Central memory CD8-positive, alpha-beta T cell (primary cell): ENCODE measurements at places on chromosomes 7 and 10.

GRCh38 chr10:27568196-27569175 is 64.4 kb downstream of the RAB18 start:
- DNase-seq: no peak

GRCh38 chr7:121032645-121033460 is 44.3 kb downstream of the CPED1 start:
- no peak for DNase-seq

GRCh38 chr7:112150823-112151641 is 55.2 kb downstream of the DOCK4 start:
- DNase-seq: no peak

- DNase-seq: no peak
Observed at GRCh38 chr10:109880886-109881768, 42.2 kb downstream of the XPNPEP1 start.

- no peak for DNase-seq
Observed at GRCh38 chr10:43731486-43731885, 82.8 kb upstream of the ZNF32 start.

- DNase-seq: no peak
Observed at GRCh38 chr10:69881202-69881601, 79.5 kb downstream of the COL13A1 start.

DNA sequence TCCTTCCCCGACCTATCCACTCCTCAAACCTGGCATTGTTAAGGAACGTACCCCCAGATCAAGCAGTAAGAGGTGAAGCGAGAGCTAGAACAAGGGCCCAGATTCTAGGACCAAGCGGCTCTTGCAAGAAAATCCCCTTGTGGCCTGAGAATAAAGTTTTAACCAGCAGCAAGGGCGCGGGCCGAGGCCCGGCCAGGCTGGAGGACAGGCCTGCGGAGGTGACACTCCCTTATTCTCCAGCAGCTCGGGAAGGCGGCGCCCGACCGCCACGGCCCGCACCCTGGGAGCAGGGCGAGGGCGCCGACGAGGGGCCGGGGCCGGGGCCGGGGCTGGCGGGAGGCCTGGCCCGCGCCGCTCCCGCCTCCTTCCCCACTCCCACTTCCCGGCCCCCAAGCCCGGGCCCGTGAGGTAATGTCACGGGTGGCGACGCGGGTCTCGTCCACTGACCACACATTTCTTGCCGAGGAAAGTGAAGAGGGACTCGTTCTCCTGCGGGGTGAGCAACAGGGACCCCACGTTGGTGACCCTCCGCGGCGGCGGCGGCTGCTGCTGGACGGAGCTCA is 551 bp downstream of the WASL start:
- DNase-seq: no peak

DNA sequence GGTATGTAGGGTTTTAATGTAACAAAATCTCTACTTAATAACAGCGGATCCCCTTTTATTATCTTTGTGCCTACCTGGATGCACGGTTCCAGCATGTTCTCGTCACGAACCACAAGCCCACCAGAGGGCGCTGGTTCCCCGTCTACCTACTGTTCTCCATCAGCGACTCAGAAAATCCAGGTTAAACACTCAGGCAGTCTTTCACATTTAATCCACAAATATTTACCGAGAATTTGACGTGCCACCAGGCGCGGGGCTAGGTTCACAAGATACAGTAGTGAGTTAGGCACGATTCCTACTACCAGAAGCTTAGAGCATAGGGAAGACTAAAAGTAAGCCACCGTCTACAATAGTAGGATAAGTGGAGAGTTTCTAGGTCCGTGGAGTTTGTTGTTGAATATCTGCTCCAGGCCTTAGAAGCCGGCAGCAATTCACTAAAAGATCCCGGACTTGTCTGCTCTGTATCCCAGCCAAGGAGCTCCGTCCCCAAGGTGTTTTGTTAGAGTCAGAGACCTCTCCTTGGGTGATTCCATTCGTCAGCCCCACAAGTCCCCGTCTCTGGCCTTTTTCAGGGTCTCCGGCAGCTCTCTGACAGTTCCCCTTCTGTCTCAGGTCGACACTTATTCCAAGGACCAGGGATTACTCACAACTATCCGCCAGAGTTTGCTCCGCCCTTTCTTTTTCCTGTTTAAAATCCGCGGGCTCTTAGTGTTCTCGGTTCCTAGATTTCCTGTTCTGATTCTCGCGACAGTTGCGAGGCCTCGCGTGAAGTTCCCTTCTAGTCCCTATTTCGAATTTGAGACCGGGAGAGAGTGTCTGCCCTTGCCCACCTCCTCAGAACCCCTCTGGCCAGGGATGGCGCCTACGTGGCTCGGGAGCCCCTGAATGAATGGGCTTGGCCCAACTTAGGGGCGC is 1.5 kb upstream of the KAZALD1 start:
- DNase-seq: peak; percentile 90

- DNase-seq: no peak
Observed at GRCh38 chr10:24432478-24433416, 223.8 kb downstream of the KIAA1217 start.

DNA sequence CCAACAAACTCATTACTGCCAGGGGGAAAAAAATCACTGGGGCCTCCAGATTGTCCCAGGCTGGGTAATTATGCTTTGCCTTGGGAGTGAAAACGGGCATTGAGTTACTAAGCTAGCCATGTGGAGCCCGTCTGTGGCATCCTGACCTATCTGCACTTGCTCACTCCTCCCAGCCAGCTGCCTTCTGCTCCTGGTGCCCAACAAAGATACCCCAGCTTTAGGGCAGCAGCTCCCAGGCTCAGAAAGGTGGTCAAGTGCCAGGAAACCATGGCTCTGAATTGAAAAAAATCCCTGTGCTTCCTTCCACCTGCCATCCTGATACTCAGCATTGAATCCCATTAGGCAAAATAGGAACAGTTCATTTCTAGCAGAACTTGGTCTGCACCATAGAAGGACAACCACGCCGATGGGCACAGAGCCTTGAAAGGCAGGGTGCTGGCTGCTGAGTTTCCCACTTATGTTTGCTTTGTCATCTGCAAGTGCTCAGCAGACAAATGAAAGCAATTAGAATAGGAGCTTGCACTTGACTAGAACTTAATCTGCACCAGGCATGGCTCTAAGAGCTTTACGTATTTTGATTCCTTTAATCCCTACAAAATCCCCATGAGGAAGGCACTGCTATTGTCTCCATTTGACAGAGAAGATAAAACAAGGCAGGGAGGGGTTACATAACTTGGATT is 42.8 kb downstream of the HSPA12A start:
- no peak for DNase-seq

GRCh38 chr7:24318326-24318725 is 34.3 kb downstream of the NPY start:
- DNase-seq: no peak

DNA sequence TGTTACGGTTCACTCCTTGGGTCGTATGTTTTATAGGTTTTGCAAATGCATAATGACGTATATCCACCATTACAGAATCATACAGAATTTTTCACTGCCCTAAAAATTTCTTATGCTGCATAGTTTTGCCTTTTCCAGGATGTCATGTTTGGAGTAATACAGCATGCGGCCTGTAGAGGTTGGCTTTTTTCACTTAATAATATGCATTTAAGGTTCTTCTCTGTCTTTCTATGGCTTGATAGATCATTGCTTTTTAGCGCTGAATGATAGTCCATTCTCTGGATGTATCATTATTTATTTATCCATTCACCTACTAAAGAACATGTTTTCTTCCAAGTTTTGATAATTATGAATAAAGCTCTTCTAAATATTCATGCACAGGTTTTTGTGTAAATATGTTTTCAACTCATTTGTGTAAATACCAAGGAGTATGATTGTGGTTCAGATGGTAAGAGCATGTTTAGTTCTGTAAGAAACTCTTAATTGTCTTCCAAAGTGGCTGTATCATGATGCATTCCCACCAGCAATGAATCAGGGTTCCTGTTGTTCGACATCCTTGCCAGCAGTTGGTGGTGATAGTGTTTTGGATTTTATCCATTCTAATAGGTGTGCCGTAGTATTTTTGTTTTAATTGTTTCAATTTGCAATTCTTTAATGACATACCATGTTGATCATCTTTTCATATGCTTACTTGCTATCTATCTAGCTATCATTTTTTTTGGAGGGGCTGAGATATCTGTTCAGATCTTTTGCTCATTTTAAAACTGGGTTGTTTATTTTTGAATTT is 531.2 kb upstream of the GHITM start:
- DNase-seq: no peak

DNA sequence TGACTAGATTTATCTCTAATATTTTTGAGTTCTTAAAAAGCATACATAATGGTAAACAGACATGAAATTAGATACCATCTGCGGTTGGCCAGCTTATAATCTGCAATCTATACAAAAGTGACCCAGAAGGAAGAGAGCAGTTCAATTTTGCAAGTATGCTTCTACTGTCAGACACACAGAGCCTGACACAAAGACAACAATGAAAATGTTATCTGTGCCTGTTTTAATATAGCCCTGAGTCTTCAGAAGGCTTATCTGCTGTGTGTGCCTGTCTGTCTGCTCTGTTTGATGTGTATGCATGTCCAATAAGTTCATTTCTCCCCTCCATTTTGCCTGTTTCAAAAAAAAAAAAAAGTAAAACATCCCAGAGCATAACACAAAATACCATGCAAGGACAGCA is 73.3 kb upstream of the FHIP2A start:
- DNase-seq: no peak

DNA sequence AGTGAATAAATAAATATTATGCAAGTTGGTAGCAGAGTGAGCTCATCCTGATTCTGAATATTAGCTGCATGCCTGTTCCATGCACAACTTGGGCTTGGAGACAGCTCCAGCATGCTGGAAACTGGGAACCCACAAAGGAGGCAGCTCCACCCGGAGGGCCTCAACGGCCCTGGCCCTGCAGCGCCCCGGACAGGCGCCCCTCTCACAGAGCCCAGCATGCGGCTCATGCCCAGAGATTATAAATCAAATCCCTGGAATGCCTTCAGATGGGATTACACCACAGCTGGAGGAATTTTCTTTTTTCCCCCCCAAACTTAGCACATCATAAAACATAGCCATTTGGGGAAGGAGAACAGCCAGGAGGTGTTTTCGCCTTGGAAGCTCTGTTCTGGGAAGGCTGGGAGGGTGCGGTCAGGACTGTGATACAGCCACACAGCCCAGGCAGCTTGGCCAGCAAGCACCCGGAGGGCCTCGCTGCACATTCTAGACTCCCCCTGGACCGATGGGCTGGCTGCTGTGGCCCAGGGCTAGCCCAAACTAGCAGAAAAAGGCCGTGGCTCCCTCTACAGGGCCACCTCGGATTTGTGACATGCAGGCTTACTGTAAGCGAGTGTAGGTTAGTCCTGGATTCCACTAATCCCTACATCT is 102.4 kb downstream of the PTPN20 start:
- DNase-seq: no peak

DNA sequence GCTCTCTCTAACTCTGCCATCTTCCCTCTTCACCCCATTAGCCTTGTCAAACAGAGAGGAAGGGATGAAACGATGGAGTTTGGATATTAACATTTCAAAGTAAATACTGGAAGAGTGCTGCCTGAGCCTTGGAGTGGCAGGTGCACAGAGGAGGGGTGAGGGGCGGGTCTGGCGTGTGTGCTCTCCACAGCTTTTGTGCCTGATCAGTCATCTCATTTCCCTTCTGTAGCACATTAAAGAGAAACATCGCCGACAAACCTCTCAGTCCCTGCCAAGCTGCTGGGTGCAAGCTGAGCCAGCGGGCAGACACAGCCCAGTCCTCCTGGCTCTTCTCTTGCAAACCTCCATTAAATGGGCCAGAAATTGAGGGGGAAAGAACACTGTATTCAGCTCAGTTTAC is 76.2 kb downstream of the SLIT1 start:
- DNase-seq: no peak

GRCh38 chr7:81533426-81533825 is 236.4 kb downstream of the HGF start:
- DNase-seq: no peak

- no peak for DNase-seq
Observed at GRCh38 chr7:20038676-20039075, 178.5 kb downstream of the MACC1 start.

DNA sequence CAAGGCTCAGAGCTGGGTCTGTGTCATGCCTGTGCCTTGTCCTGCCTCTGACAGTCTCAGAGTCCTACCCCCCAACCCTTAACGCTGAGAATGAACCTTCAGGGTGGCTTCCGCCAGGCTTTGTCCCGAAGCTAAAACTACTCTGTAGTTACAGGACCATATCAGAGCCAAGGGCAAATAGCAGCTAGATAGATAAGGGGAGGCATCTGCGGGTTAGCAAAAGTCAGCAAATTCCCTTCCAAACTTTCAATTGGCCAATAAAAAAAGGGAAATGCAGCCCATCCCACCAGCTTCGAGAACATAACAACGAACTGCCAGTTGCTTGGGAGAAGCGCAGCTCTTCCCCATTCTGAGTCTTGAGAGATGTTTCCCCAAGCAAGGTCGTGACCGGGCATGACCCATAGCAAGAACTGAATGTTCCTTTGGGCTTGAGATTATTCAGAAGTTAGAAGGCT is 17.7 kb downstream of the CCL24 start:
- no peak for DNase-seq

- no peak for DNase-seq
Observed at GRCh38 chr10:86210416-86210815, 156.2 kb downstream of the GRID1 start.

- no peak for DNase-seq
Observed at GRCh38 chr10:24174014-24174413, 34.9 kb upstream of the KIAA1217 start.

DNA sequence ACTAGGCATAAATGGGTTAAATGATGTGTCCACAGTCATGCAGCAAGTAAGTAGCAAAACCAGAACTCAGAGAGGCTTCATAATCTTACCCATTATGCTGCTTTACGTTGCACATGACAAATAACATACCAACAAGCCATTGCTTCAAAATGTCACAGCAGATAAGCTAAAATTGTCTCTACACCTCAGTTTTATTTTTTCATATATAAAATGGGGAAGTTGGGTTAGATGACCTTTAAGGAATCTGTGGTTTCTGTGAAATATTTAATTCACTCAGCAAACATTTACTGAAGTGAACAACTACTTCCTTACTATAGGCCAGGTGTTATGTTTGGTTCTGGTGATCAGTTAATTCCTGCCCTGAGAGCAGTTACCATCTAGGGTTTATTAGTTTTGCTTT is 2.2 kb upstream of the ASCC1 start:
- no peak for DNase-seq

DNA sequence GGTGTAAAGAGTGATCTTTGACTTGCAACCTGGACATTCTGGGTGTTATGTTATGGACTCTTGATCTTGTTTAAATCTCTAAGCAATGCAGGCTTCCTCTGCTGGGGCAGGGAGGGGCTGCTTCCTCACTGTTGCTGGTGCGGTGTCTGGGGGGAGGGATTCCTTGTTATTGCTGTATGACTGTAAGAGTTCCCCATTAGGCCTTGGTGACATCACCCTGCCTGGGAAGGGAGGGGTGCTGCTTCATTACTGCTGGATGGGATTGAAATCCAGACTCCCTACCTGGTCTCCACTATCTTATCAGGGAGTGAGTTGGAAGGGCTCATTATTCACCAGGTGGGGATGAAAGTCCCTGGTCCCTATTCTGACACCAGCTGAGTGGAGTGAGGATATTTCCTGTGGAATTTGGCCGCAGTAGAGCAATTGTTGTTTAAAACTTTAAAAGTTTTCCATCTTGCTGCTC is 8.8 kb downstream of the OGDH start:
- DNase-seq: no peak
